ENCODE measurements at places on chromosomes 16 and 17.

DNA sequence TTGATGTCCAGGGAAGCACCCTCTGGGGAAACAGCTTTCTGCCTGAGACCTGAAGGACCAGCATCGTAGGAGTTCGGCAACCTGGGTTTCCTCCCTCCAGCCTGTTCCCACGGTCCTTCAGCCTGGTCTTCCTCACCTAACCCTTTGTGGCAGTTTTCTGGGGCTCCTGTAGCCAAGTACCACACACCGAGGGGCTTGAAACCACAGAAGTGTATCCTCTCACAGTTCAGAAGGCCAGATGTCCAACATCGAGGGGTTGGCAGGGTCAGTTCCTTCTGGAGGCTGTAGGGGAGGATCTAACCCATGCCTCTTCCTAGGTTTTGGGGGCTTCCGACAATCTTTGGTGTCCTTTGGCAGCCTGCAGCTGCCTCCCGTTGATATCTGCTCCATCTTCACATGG, 381.0 kb upstream of the TNRC6C start:
- no peak for DNase-seq

GRCh38 chr17:9531034-9531433, 44.6 kb downstream of the STX8 start:
- no peak for DNase-seq

- no peak for DNase-seq
Measured at GRCh38 chr17:20289984-20290383, 177.4 kb downstream of the LGALS9B start.

- no peak for DNase-seq
Measured at GRCh38 chr16:4610011-4611005, 4.4 kb downstream of the UBALD1 start.
